ENCODE measurements at places on chromosomes 6 and 20.

DNA sequence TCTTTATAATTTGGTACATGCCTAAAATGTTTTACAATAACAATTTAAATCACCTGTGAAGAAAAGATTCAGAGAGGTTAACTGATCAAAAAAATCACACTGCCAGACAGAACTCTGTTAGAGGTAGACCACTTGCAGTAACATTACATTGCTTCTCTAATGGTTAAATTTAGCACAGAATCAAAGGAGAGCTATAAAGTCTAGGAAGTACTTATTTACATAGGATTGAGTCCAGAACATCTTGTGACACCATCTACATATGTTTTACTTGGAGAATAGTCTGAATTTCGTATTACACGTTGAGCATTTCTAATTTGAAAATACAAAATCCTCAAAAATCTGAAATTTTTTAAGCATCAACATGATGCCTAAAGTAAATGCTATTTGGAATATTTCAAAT, 17.2 kb upstream of the TBC1D20 start:
- no peak for DNase-seq

- no peak for DNase-seq
Measured at GRCh38 chr6:116983375-116983774, 106.3 kb downstream of the RFX6 start.

DNA sequence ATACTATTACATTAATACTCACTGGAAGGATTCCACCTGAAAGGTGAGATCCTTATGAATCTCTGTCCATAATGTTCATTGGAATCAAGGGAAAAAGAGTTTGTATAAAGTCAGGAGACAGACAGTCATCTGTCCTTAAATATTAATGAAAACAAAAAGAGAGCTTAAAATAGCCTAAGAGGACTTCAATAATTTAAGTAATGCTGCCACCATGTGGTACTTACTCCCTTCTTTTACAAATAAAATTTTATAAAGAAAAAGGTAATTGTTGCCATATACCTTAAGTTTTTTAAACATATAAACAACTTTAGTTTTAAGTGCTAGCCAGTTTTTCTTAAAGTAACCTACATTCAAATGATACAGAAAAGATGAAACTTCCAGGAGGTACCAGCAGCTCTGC, 5.1 kb downstream of the BLOC1S5 start:
- DNase-seq: no peak

DNA sequence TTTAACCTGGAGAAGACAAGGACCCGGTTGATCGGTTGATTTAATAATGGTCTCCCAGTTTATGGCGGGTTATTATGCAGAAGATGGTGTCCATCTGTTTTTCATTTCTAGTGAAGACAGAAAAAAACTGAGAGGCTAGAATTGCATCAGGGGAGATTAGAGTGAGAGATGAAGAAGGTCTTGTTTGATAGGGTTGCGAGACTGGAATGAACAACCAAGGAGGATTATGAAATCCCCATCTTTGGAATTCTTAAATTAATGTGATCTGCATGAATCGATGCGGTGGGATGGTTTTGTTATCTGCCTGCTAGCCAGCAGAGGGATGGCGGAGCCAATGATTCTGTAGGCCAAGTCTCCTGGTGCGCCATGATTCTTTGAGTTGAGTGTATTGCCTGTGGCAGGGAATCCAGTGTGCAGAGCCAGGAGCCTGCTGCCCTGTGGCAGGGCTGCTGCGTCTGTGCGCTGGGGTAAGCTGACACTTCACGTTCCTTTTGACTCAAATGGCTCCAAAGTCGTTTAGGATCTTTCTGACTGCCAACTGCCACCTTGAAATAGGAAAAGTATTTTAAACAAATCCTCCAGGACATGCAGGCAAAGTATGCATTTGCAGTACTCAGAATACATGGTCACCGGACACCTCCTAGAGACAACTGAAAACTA, 200.1 kb downstream of the CLIC5 start:
- DNase-seq: no peak

DNA sequence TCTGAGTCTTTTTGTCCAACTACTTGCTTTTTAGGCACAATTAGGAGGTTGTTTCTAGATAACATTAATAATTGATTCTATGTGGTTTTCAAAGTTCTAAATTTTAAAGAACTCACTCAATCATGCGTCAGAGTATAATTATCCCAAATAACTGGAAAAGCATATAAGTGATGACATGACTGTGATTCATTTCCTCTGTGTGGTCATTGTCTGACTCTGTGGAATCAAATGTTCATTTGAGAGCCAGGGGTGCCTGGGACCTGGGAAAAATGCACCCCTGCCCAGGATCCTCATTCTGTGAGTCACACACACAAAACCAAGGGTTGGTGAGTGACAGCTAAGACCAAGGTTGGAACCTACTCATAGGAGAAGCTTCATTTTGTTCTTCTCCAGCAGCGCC, 127.1 kb upstream of the MLIP start:
- DNase-seq: peak; percentile 82

DNA sequence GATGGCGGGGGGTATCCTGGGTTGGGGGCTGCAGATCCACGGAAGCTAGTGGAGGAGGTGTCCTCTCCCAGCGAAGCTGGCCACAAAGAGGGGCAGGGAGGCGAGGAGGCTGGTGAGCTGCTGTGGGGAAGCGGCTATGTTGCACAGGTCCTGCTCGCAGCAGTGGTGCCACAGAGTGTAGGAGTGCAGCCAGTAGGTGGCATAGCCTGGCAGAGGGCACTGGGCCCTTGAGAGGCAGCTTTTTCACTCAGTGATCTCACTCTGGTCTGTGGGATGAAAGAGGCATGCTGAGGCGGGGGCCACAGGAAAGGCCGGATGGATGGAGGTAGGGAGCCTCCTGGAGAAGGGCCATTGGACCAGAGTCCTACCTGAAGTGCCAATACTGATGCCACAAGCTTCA, 2.9 kb upstream of the LY6G6D start:
- DNase-seq: no peak

GRCh38 chr6:3603340-3604130, 146.7 kb upstream of the SLC22A23 start:
- DNase-seq: no peak

- DNase-seq: no peak
Measured at GRCh38 chr6:167210375-167211294, 52.9 kb upstream of the GPR31 start.

DNA sequence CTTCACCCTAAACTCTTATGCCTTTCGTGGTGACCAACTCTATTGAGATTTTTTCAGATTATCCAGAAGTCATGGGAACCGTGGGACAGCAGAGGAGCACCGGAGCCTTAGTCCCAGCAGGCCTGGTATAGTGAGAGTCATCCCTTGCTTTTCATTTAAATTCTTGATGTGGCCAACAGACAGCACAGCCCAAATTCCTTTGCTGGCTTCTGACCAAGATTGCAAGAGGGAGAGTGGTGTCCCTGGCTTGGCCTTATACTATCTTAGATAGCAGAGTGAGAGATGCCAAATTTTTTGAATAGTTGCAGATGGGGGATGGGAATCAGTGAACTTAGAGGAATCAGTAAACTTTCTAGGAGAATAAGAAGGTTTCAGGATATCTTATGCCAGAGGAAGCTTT, 7.8 kb downstream of the STX11 start:
- peak; percentile 90 for DNase-seq

DNA sequence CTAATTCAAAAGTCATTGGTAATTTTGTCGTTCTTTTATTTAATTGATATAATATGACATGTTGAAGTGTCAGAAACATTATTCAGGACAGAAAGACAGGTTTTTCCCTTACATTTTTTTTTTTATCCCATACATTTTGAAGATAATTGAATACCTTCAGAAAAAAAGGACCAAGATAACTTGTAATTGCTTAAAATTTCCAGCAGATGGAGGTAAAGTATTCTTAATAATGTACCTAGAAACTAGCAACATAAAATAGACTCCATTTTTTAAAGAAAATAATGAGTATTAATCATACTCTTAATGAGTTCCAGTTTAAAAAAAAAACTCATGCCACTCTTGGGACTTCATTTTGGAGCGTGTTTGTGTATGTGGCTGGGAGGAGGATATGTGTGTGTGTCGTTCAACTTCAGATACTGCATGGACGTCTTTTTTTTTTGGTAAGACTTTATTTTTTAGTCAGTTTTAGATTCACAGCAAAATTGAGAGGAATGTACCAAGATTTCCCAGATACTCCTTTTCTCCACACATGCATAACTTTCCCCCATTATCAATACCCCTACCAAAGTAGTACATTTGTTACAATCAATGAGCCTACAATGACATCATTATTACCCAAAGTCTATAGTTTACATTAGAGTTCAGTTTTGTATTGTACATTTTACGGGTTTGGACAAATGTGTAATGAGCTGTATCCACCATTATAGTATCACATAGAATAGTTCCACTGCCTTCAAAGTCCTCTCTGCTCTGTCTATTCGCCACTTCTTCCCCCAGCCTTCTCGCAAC, 79.4 kb downstream of the ROS1 start:
- no peak for DNase-seq

DNA sequence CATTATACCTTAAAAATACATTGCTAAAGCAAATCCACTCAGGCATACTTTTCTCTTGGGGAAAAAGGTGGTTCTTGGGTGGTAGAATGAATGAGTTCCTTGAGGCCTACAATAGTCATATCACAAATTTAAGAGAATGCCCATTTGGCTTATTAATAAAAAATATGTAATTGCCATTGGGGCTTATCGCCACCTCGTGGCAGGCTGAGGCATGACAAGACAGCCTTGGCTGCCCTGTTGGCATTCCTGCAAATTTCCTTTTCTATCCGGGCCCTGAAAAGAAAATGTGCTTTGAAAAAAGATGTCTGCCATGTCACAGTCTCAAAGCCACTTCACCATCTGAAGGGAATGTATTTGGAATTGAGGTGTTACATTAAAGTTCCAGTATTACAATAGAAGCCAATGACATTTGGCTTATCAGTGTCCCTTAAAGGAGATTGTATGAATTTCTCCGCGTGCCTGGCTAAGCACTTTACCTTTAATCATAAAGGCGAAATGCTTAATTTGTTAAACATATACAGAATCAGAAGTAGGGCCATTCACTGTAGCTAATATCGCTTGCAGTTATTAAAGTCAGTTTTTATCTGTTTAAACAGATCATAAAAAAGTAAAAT, 188.3 kb upstream of the ZFP64 start:
- no peak for DNase-seq

DNA sequence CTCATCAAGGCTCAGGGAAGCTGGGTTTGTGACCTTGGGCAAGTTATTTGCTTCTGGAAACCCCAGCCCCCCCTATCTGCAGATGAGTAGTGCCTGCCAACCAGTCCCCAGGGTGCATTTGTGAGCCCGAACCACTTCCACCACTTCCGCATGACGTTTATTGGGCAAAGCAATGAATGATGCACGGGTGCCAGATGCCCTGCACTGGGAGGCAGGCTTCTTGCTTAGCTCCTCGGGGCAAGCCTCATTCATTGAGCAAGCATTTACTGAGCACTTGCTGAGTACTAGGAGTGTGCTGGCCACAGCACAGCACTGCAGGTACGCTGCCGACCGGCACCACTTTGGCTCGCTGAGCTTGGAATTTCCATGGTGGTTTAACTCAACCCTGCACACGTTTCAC, 60.2 kb downstream of the GNAS-AS1 start:
- no peak for DNase-seq

Data from astrocyte of the cerebellum (primary cell).